ENCODE measurements at places on chromosomes 3 and 15.

- DNase-seq, result no peak
Observed at GRCh38 chr3:25151903-25152295, 276.2 kb upstream of the RARB start.

DNA sequence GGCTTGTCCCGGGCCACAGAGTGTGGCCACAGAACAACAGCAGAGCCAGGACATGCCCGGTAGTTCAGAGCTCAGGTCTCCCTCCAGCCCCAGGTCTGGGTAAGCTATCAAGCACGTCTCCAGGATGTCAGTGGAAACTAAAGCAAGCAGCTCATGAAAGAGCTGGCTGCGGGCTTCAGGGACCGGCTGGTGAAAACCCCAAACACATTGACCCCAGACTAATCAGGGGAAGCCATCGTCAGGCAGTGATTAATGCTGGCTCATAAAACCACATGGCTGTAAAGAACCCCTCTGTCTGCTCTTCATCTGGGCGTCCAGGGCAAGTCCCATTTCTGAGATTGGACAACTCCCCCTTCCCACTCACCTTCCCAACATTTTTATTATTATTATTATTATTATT lies 37.8 kb downstream of the LMCD1 start:
- DNase-seq, result no peak

DNA sequence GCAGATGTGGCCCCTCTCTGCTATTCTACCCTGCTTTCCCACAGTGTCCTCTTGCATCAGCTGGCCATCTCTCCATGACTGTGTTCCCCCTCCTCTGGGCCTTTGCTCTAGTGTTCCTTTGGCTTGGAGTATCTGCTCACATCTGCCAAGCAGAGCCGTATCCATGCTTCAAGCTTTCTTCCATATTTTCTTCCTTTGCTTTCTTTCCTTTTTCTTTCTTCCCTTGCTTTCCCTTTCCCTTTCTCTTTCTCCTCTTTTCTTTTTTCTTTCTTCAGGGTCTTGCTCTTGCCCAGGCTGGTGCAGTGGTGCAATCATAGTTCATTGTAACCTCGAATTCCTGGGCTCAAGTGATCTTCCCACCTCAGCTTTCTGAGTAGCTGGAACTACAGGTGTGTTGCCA lies 12.6 kb downstream of the KLHL18 start:
- no peak for DNase-seq

DNA sequence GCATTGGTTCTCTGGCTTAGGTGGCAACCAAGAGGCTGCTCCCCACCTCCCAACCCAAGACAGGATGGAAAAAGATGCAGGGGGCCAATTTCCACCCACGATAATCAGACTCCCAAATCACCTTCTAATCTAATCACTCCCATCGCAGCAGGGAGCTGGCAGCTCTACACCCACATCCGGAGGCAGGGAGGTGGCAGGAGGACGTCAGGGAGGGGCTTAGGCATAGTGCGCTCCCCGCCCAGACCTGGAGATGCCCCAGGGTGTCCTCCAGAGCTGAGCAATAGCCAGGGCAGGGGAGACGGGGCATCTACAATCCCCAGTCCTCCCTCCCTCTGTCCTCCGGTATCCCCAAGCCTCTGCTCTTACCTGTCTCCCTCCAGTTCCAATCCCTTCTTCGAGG lies 70.5 kb upstream of the SEC13 start:
- DNase-seq, result no peak

DNA sequence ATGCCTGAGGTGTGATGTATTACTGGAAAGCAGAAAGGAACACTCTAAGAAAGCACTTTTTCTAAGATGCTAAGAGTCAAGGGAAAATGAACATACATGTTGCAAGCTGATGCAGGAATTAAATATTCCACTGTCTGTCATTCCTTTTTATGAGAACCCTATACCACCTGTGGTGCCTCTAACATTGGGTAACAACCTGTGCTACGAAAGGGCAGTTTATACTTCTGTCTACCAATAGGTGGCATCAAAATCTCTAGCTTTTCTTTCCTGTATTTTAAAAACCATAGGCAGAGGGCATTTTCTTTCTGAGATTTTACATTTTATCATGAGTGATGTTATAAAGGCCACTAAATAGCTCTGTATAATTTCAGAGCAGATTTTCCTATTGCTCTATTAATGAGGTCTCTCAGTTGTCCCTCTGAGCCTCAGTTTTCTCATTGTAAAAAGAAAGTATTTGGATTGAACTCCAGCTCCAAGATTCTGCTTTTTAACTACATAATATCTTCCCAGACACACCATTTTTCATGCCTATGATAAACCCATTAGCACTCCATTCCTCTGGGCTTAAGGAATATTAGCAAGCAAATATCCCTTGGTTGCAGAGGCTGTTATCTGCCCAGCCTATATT lies 3.5 kb upstream of the CPNE4 start:
- DNase-seq, result no peak

DNA sequence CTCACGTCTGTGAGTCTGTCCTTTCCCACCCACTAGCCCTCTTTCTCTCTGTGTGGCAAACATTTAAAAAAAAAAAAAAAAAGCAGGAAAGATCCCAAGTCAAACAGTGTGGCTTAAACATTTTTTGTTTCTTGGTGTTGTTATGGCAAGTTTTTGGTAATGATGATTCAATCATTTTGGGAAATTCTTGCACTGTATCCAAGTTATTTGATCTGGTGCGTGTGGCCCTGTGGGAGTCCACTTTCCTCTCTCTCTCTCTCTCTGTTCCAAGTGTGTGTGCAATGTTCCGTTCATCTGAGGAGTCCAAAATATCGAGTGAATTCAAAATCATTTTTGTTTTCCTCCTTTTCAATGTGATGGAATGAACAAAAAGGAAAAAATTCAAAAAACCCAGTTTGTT lies 97.7 kb downstream of the GAP43 start:
- DNase-seq, result no peak

GRCh38 chr15:65960586-65960985 lies 91.3 kb downstream of the RAB11A start:
- DNase-seq, result no peak

DNA sequence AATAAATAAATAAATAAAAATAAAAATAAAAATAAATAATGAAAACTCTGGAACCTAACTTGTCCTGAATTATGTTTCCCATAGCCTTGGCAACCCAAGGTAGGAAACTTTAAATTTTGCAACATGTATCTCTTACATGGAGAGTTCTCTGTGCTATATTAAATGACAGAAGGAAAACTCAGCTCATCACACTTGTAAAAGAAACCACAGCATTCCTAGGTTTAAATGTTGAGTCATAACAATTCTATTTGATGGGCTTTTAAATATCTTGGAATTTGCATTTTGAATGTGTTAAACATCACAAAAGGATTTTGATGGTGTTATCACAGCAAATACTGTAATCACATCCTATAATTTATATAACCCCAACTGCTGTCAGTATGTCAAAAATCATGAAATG lies 144.2 kb downstream of the LRTM1 start:
- no peak for DNase-seq

DNA sequence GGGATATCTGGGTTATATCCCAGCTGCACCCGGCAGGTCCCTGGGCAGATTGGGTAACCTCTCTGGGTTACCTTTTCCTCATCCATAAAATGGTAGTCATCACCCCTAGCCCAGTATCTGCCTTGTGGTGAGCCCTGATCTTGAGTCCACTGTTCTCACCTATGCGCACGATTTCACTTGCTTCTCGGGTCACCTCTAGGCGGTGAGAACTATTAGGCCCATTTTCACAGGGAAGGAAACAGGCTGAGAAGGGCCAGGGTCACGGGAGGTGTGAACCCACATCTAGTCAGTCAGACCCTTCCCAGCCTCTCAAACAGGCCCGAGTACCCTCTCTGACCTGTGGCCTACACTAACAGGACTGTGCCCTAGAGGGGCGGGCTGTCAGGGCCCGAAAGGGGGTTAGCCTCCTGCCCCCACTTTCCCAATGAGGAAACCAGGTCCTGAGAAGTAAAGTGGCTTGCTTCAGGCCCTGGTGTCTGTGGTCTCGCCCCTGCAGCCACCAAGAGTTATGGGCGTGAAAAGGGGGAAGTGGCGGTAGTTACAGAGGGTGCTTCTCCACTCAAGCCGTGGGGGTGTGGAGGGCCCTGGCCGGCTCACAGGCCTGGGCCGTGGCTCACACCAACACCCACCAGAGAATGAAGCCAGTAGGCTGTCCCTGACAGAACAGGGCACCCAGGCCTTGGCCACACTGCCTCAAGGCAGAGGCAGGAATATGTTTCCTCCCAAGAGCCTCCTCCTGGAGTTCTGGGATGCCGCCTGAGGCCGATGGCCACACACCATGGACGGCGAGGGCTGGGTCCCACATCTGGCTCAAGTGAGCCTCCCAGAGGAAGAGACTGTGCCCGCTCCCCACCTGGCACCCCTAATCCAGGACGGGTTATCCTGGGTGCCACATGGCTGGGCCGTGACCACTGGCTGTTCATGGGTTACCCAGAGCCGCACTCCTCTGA lies 19.5 kb downstream of the PSTPIP1 start:
- DNase-seq, result no peak

GRCh38 chr3:49132437-49133225 lies at the start of gene LAMB2:
TSS of gene LAMB2 (minus strand) at chr3:49133050. CDS start at chr3:49132867, 183 bp downstream.
- no peak for DNase-seq

- DNase-seq, result no peak
Observed at GRCh38 chr3:55376753-55377347, 110.3 kb downstream of the WNT5A start.
